Mesothelial cell of epicardium (in vitro differentiated cells): ENCODE measurements at places on chromosomes 5 and 9. TPM values are rescaled to one million over a fixed set of nuclear protein-coding genes. Genes with fewer than 3 reads are reported as not detected.

DNA sequence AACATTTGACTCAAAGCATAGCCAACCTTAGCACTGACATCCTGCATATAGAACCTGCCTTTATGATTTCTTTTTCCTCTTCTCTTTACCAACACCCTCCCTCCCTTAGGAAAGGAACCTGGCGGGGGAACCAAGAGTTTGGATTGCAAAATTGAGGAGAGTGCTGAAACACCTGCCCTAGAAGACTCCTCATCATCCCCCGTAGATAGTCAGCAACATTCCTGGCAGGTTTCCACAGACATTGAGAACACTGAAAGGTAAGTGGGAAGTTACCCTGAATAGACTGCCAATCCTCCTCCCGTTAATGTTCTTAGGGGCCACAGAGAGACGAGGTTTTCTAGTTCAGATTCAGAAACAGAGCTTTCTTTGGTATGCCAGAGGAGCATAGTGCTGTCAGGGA, 88.8 kb downstream of the RGS7BP start:
- no peak for DNase-seq

- DNase-seq = no peak
Measured at GRCh38 chr5:160772854-160773253, 79.2 kb downstream of the ATP10B start.

GRCh38 chr9:87494970-87495471, 2.6 kb upstream of the DAPK1 start:
- no peak for DNase-seq

GRCh38 chr9:88949961-88950340, 41.3 kb upstream of the S1PR3 start:
- DNase-seq = no peak

- DNase-seq = no peak
Measured at GRCh38 chr5:140862441-140863295, 6.1 kb upstream of the PCDHA11 start.

GRCh38 chr9:102740578-102740977, 254.6 kb upstream of the CYLC2 start:
- DNase-seq = no peak

GRCh38 chr9:37464426-37465248, 613 bp downstream of the ZBTB5 start:
- peak; percentile 84 for DNase-seq

DNA sequence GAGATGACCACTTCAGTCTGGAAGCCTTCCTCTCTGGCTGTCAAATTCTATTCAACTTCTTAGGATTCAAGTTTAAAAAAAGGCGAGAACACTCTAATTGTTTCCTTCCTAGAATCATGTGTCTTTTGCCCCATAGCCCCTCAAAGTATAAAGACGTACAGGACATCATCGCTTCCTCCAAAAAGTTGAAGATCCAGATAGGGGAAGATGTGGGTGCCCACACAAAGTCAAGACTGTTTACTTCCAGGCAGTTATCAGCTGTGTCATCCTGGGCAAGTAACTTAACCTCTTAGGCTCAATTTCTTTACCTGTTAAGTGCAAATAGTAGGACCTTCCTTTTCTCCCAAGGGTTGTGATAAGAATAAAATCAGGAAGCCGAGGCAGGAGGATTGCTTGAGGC, 40.1 kb downstream of the PPARGC1B start:
- no peak for DNase-seq

DNA sequence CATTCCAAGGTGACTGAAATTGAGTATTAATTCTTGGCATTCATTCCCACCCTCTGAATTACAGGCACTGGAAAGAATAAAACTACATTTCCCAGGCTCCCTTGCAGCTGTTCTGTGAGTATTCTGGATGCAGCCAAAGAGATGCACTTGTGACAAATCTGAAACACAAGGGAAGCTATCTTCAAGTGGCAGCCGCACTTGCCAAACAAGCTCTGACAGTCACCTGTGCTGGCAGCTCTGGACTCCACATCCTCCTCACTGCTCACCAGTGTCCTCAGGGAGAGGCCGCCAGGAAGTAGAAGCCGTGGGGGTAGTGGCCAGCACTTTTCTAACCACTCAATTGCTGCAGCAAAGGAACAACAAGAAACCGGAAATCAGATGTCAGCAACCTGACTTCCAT, 275.0 kb downstream of the NR2F1-AS1 start:
- no peak for DNase-seq

DNA sequence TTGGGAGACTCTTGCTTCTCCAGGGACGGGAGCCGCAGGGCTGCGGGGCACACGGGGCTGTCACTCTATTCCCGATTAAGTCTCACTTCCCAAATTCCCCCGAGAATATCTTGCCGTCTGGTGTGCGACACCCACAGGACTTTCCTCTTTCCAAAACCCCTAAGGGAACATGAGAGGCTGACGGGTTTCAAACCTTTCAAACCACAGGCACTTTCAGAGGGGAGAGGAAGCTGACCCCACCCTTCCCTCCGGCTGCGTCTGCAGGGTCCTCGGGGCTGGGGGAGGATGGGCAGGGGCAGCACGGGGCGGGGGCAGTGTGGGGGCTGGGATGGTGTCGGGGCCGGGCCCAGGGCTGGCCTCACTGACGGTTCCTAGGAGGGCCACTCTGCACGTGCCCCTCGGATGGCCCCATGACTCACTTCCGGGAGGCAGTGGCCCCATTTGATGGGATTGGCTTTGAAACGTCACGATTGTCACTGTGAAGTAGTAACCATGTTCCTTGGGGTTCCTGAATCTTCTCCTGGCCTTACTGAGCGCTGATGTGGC, 38.2 kb downstream of the SLC9A3 start:
- no peak for DNase-seq

DNA sequence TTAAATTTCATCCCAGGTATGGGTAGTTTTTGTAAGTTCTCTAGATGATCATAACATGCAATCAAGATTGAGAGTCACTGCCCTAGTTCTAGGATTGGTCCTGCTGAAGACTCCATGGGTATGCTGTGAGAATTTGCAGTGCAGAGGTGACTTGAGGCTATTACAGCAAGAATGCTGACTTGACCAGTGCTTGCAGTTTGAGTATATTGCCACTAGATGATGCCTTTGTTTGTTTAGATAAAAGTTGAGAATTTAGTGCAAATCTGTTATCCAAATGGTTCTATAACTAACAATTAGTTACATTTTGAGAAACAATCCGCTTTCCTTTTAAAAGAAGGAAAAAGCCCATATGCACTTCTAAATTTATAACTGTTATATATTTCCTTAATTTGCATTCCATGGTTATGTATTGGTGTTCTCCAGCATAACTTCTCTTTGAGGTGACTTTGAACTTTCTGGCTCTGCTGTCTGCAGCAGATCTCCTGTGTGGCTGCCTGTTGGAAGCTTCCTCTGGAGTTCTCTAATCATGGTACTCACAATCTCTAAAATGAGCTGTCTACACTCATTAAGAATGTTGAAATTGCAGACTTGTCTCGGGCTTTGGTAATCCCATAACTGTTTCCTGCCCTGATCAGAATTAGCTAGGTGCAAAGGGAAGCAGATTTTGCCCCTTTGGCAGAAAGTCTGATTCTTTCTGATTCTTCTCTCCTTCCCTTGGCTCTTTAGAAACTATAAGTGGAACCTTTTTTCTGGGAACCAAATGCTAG, 24.9 kb downstream of the MELK start:
- no peak for DNase-seq

- no peak for DNase-seq
Measured at GRCh38 chr5:138503487-138504270, 38.4 kb downstream of the EGR1 start.

GRCh38 chr5:38291355-38291754, 33.0 kb downstream of the EGFLAM start:
- DNase-seq = no peak

- no peak for DNase-seq
Measured at GRCh38 chr9:70133253-70134208, 89.9 kb downstream of the MAMDC2 start.

GRCh38 chr5:68182534-68182933, 33.0 kb upstream of the PIK3R1 start:
- no peak for DNase-seq

DNA sequence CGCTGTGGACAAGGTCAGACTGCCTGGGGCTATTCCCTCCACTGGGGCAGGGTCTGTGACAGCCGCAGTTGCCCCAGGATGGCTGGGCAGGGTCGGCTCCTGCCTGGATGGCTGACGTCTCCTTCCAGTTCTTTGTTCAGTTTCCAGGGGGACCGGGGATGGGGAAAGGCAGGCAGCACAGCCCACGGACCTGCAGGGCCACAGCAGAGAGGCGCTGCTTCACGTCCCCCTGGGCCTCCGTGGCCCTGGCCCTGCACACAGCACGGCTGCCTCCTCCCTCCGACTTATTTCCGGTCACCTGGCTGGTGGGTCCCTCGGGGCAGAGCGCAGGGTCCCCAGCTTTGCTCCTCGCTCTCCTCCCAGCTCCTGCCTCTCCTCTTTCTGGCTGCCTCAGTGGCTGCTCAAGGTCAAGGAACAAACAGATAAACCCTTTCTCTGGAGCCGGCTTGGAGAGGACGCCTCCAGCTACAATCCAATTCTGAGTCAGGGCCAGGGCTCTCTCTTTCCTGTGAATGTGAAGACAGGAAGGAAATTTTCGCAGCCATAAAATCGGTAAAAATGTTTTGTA, 169.7 kb downstream of the C9orf50 start:
- no peak for DNase-seq

GRCh38 chr9:113395000-113395861, 5.9 kb downstream of the ALAD start:
- DNase-seq = no peak

- no peak for DNase-seq
Measured at GRCh38 chr5:158845941-158846340, 253.8 kb downstream of the EBF1 start.

DNA sequence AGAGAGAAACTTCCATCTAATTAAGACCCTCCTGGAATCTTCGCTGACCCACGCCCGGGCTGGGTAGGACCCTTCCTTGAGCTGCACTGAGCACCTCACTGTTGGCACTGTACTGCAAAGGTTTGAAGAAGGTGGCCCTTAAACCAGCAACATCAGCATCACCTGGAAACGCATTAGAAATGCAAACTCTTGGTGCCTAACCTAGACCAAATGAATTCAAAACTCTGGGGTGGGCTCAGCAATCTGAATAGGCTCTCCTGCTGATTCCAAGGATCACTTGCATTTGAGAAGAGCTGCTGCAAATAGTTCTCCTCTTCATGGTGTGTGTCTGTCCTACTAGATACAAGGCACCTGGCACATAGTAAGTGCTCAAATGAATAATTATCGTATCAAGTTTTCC, 2.7 kb upstream of the ZNF618 start:
- DNase-seq = no peak

The ABO gene
- total RNA-seq = 2.0 to 3.2 TPM (median 2.3 TPM) in 3 replicates

The TEX48 gene
- not detected in 3 replicates for total RNA-seq

The CDHR2 gene
- total RNA-seq = 0.45 to 1.1 TPM (median 0.50 TPM) in 3 replicates

The TCF7 gene
- 7.5 to 9.0 TPM (median 8.0 TPM) in 3 replicates for total RNA-seq

The ENTPD2 gene
- total RNA-seq = 4.8 to 6.3 TPM (median 5.2 TPM) in 3 replicates

The PCDHGA1 gene
- total RNA-seq = 0.22 to 0.47 TPM (median 0.34 TPM) in 3 replicates

The PCDHGC3 gene
- 80.2 to 82.9 TPM (median 80.6 TPM) in 3 replicates for total RNA-seq

The ZFP37 gene
- 8.2 to 9.3 TPM (median 8.9 TPM) in 3 replicates for total RNA-seq

The EFNA5 gene
- total RNA-seq = 54.0 to 58.0 TPM (median 57.5 TPM) in 3 replicates
